ENCODE measurements at places on chromosomes 12 and 14. TPM values are rescaled to one million over a fixed set of nuclear protein-coding genes. Genes with fewer than 3 reads are reported as not detected.

GRCh38 chr12:97754306-97754705 lies 291.7 kb downstream of the RMST start:
- no peak for DNase-seq

GRCh38 chr12:124721501-124722162 lies 142.0 kb downstream of the SCARB1 start:
- DNase-seq: no peak

- DNase-seq: no peak
These were observed 219.3 kb upstream of the NOS1 start for GRCh38 chr12:117580718-117581062.

The SLCO1C1 gene
- total RNA-seq: not detected
